ENCODE measurements at places on chromosomes 1 and 21.

DNA sequence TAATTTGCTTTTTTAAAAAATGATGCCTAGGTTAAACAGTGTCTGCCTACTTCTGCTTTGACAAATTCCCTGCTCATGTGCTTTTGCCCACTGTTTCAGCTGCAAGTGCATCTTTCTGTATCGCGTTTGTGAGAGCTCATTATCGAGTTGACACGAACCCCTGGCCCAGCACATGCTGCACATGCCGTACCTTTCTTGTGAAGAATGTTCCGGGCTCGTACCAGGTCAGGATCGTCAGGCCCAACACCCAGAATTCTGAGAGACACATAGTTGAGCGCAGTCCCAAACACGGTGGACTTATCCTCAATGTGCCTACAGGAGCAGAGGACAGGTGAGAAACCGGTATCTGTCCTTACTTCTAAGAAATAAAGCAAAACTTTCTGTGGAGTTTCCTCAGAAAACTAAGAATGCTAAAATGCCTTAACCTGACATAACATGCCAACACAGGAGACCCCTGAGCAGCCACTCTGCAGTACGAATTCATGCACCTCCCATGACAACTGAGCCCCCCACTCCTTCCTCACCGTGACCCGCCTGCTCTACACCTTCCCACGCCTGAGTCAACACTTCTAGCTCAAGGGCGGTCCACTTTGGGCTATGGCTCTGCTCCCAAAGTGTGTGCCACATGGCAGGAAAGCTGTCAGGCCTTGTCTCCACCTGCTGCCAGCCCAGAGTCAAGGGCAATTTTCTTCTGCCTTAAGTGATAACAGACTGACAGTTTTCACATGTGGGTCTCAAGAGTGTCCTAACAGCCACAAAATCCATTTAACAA is 6.7 kb downstream of the LSS start:
- no peak for DNase-seq

GRCh38 chr1:13890766-13891165 is 190.8 kb downstream of the PRDM2 start:
- no peak for DNase-seq

GRCh38 chr21:29418813-29419212 is 120.1 kb downstream of the BACH1 start:
- DNase-seq: no peak

GRCh38 chr1:24540906-24541710 is 14.8 kb upstream of the NCMAP start:
- DNase-seq: peak; percentile 28

- DNase-seq: no peak
Measured at GRCh38 chr1:72662918-72663317, 380.6 kb upstream of the NEGR1 start.
